ENCODE measurements at places on chromosomes 2 and 18.

GRCh38 chr2:238082151-238082550 is 18.0 kb upstream of the ESPNL start:
- DNase-seq, result no peak

GRCh38 chr2:76687923-76688322 is 834.3 kb downstream of the LRRTM4 start:
- DNase-seq, result no peak

DNA sequence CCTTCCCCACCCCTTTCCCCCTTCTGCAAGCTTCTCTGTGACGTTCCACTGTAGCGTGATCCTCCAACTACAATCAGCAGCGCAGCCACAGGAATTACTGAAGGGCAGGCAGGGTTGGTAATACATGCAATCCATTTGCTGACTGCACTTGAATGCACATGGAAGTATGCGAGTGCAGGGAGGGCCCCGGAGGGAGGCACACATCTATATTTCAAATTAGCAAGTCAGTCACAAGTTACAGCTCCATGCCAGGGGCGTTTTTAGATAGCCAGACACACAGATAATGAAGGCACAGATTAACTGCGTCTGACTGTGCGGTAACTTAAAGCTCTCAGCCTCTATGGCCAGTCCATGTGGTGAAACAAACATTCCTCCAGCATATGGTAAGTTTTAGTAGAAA is 209.2 kb upstream of the GATA6 start:
- no peak for DNase-seq

GRCh38 chr2:112980537-112980936 is 2.7 kb downstream of the IL36G start:
- DNase-seq, result no peak

GRCh38 chr18:31041271-31042083 is 1.1 kb downstream of the DSC3 start:
- DNase-seq, result no peak

- no peak for DNase-seq
Observed at GRCh38 chr2:68835621-68836020, 35.6 kb downstream of the BMP10 start.

DNA sequence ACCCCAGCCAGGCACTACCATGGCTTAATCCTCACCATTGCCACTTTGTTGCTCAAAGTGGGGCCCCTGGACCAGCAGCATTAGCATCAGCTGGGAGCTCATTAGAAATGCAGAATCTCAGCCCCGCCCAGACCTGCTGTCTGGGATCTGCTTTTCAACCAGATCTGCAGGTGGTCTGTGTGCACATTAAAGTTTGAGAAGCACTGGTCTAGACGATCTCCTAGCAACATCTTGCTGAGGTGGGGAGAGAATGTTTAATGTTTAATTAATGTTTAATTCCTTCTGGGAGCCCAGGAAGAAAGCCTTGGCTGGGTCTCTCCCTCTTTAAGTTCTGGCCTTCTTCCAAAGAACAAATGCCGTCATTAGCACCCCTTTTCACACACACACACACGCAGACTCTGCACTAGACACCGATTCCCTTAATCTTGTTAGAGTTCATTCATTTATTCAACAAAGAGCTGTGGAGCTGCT is 53.7 kb downstream of the EDAR start:
- no peak for DNase-seq
